ENCODE measurements at places on chromosomes 2 and 18.
A peak's percentile ranks its signal among the peaks of the same experiment; 100 is the strongest.

GRCh38 chr2:169119851-169120250 is 50.5 kb downstream of the DHRS9 start:
- DNase-seq, result no peak

- DNase-seq, result no peak
These were observed 5.7 kb downstream of the ZFP36L2 start for GRCh38 chr2:43220760-43221123.

GRCh38 chr2:5370158-5370557 is 322.0 kb upstream of the SOX11 start:
- no peak for DNase-seq

- no peak for DNase-seq
These were observed 1.2 kb downstream of the ANTXR1 start for GRCh38 chr2:69013840-69014821.

DNA sequence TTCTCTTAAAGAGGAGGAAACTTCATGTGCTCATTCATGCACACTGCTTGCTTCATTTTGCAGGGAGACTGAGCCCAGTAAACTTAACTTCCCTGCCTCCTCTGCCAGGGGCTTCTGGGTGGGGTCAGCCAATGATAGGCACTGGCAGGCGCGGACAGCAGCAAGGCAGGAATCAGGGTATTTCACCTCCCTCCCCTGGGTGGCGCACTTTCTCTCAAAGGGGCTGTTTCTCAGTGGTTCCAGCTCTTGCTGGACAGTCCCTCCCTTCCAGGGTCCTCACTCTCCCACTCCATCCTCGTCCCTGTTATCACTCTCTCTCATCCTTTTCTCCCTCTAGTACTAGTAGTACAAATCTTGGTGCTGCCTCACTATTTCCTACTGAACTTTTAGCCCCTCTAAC is 320.5 kb upstream of the ZNF521 start:
- no peak for DNase-seq

DNA sequence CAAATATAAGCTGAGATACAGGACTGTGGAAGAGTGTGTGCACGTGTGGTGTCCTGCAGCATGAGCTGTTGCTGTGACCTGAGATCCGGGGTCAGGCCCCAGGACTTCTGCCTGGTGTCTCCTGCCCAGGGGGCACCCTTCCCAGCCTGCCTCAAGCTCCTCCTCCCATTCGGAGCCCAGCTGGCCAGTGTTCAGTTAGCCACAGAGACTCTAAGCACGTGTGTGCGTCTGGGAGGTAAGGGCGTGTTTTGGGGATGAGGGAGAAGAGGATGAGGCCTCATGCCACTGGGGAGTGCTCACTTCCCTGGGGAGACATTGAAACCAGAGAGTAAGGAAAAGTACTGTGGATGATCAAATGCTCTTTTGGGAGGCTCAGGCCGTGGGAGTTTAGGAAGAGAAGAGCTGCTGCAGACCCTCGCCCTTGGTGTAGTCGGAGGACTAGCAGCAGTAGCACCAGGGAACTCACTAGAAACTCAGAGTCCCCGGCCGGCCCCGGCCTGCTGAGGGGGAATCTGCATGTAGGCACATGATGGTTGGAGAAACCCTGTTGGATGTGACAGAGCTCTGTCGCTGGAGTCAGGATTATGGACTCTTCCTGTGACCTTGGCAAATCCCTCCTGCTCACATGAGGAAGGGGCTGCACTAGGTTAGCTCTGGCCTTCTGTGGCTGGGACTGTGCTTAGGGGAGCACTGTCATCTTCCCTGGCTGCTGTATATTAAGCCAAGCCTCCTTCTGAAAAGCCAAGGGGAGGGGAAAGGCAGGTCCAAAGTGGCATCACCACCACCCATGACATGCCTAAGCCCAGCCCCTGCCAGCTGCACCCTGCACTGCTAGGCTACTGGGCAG is 231.1 kb downstream of the DYSF start:
- no peak for DNase-seq

DNA sequence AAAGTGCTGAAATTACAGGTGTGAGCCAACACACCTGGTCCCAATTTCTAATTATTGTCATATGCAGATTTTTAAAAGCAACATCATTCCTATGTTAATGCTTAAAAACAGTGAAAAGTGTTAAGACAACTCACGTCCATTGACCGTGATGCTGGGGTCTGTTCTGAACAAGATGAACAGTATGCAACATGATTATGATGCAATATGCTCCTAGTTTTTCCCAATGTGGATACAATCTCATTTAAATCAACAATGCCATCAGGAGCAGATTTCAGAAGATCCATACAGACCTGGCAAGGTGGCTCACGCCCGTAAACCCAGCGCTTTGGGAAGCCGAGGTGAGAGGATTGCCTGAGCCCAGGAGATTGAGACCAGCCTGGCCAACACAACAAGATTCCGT is 31.5 kb downstream of the E2F6 start:
- DNase-seq, result no peak

GRCh38 chr2:151287513-151288250 is 1.8 kb downstream of the NMI start:
- no peak for DNase-seq

DNA sequence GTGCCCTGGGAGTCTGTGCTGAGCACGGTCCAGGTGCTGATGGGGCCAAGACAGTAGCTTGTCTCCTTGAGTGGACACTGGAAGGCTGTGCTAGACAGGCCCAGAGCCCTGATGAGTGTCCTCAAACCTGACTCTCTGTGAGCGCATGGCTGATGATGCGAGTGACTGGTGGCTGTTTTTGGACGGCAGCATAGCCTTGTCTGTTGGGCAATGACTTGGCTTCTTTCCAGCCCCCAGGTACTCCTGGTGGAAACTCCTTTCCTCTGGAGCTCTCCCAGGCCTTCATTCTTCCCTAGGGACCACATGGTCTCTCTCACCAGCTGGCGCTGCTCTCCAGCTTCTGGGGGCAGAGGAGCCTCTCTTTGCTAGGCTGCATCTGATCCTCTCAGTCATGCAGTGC is 207.6 kb upstream of the SMIM21 start:
- DNase-seq, result no peak

DNA sequence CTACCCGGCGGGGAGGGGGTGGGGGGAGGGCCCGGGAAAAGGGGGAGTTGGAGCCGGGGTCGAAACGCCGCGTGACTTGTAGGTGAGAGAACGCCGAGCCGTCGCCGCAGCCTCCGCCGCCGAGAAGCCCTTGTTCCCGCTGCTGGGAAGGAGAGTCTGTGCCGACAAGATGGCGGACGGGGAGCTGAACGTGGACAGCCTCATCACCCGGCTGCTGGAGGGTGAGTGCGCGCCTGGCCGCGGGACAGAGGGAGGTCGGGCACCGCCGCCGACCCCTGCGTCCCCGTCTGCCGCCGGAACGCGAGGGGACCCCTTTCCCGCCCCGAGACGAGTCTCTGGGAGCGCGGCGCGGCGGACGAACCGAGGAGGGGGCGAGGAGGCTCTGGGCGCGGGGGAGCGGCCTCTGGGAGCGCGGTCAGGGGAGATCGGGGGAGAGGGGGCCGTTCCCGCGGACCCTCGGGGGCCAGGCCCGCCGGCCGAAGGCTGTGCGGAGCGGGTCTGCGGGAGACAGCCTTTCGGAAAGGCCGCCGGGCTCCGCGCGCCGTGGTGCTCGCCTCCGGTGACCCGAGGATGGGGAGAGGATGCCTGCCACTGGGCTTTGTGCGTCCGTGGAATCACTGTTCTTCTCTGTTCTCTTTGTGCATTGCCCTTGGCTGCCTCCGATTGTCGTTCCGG is 463 bp downstream of the PPP1CB start:
- DNase-seq, result peak; percentile 87

- peak; percentile 58 for DNase-seq
These were observed 56.1 kb upstream of the FHL2 start for GRCh38 chr2:105454801-105455485.

- DNase-seq, result no peak
These were observed 27.4 kb upstream of the EDAR start for GRCh38 chr2:109016376-109016775.

DNA sequence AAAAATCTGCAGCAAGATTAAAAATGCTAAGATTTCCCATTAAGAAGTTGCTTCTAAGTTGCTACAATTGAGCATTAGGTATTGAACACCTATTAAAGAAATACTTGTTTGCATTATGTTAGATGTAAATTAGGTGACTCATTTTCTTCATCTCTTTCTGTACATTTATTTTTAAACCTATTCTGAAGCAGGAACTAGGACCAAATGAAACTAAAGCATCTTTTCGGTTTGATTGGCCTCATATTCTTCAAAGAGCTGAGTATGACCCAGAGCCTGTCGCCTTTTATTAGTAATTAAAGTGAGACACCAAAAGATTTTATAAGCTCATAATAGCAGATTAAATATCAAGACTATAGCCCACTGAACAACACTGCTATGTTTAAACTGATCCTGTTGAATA is 83.4 kb upstream of the ZEB2 start:
- no peak for DNase-seq

- DNase-seq, result no peak
These were observed 1490.2 kb upstream of the SLC39A10 start for GRCh38 chr2:194166818-194167217.

DNA sequence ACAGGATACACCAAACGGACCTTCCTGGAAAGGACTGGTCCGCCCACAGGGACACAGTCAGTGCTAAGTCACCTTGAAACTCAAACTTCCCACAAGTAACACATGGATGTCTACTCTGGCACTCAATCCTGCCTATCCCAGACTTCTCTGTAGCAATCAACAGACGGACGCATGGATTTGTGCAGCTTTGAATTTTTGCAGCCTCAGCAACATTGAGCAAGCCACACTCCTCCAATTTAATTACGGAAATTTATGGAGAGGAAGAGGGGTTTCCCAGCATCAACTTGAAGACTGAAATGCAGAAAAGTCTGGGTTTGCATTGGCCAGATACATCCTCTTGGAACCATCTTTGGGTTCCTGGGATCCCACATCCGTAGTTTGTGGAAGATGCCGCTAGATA is 26.2 kb downstream of the DNER start:
- DNase-seq, result no peak

DNA sequence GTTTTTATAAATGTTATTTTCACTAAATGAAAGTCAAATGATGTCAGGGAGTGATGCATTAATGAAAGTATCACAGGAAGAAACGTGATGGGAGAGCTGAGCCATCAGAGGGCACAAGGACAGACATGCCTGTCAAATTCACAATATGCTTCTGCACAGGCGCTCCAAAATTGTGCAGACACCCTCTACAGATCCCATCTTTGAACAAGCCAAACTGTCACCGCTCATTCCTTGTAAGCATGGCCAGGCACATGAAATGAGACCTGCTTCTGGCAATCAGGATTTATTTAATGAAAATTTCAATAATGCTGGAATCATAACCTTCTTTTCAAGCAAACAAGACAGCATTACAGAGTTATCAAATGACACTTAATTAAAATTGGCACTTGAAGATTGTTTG is 20.4 kb upstream of the FSHR start:
- DNase-seq, result no peak

DNA sequence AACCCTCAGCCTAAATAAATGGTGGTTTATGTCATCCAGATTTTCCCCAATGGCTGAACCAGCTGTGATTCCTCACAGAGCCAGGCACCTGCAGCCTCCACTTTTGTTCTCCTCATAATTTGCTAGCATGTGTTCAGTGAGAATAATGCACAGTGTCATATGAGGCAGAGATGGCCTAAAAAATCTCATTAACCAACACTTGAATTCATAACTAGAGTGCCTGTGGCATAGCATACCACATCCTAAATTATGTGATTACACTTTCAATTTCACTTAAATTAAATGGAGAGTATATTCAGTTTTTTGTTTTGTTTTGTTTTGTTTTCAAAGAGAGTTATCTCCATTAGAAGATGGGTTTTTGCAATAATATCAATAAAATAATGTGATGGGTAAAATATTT is 488.0 kb downstream of the CBLN2 start:
- no peak for DNase-seq

All from GOT3 (cell line).